ENCODE measurements at places on chromosomes 6 and 20.

- DNase-seq, result no peak
Measured at GRCh38 chr6:161755080-161755479, 481.2 kb upstream of the AGPAT4 start.

GRCh38 chr20:5044075-5044620 is 42.8 kb upstream of the SLC23A2 start:
- no peak for DNase-seq

DNA sequence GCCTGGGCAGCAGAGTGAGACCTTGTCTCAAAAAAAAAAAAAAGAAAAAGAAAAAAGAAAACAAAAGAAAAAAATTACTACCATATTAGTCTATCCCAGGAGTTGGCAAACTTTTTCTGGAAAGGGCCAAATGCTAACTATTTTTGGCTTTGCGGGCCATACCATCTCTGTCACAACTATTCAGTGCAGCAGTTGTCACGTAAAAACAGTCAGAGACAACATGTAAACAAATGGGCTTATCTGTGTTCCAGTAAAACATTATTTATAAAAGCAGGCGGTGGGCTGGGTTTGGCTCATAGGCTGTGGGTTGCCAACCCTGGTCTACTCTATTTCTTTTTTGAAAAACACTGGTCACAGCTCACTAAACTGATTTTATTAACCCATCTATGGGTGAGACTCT is 53.4 kb downstream of the EYA2 start:
- DNase-seq, result no peak

- no peak for DNase-seq
Measured at GRCh38 chr6:92777146-92777740, 642.1 kb downstream of the EPHA7 start.

DNA sequence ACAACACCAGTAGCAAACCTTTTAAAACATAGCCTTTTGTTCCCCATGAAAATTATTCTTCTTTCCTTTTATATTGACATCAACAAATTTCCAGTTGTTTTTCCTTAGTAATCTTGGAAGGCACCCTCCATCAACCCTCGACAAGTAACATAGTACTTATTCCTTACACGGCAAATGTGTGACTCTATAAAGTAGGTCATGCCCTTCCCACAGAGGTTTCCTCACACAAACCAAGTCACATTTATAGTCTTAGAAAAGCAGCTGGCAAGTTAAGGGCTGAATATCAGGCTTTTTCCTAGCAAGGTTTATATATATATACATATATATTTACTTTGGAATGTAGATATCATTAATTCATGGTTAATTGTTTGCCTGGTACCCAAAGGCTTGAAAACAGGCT is 371.5 kb downstream of the SYNE1 start:
- no peak for DNase-seq

GRCh38 chr6:34598712-34599111 is 42.6 kb upstream of the SPDEF start:
- no peak for DNase-seq

GRCh38 chr6:129638055-129638684 is 71.8 kb downstream of the ARHGAP18 start:
- no peak for DNase-seq

- no peak for DNase-seq
Measured at GRCh38 chr6:125197795-125198269, 44.3 kb downstream of the TPD52L1 start.

GRCh38 chr20:20638878-20639277 is 73.6 kb downstream of the RALGAPA2 start:
- no peak for DNase-seq

- no peak for DNase-seq
Measured at GRCh38 chr6:31588871-31589650, 3.0 kb downstream of the LST1 start.

DNA sequence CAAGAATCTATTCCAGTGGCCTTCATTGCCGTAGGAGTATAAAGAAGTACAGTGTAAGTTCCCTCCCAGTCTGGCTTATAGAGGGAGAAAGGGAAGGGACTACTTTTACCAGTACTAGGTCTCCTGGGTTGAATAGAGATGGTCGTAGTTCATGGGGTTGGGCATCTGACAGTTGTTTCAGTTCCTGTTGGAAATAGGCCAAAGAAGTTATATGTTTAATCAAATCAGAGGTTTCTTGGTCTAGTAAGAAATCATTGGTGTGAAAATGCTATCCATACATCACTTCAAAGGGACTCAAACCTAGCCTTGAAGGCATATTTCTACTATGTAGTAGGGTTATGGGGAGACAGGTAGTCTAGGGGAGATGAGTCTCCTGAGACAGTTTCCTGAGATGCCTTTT is 45.6 kb upstream of the MAN1A1 start:
- DNase-seq, result no peak

DNA sequence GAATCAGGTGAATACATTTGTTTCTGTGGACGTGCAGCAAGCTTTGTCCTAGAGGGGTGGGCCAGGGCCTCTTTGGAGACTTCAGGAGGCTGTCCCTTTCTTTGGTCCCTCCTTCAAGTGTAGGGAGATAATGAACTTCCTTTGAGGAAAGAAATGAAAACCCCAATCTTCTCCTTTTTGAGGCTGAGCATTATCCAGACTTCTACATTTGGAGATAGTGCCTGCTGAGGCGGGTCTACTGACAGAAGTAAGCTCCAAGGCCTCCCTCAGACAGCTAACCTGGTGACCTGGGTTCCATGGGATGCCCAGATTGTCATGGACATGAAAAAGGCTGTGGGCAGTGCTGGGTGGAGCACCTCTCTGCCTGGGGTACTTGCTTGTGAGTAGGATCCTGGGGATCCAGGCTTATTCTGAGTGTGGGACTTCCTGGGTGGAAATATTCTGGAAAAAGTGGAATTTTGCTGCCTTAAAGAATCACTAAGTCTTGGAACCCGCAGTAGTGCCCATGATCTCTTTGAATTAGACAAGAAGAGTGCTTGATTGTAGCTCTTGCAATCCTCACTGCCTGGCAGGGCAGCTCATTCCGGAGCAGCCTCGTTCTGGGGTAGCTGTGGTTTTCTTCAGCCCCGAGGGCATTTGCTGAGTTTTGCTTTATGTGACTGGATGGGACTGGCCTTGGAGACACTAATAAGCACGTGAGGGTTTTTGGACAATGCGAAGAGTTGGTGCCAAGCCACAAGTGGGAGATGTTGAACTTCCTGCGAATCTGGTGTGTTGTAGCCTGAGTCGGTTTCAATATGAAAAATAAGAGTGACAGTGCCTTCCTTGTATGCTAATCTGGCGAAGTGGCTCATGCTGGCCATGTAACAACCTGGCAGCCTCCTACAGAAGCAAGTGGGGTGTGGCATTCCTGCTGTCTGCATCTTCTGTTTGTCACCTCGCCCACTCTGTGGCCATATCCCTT is 28.1 kb downstream of the SNRNP48 start:
- DNase-seq, result no peak

GRCh38 chr6:64376394-64376793 is 740.8 kb downstream of the PHF3 start:
- no peak for DNase-seq

DNA sequence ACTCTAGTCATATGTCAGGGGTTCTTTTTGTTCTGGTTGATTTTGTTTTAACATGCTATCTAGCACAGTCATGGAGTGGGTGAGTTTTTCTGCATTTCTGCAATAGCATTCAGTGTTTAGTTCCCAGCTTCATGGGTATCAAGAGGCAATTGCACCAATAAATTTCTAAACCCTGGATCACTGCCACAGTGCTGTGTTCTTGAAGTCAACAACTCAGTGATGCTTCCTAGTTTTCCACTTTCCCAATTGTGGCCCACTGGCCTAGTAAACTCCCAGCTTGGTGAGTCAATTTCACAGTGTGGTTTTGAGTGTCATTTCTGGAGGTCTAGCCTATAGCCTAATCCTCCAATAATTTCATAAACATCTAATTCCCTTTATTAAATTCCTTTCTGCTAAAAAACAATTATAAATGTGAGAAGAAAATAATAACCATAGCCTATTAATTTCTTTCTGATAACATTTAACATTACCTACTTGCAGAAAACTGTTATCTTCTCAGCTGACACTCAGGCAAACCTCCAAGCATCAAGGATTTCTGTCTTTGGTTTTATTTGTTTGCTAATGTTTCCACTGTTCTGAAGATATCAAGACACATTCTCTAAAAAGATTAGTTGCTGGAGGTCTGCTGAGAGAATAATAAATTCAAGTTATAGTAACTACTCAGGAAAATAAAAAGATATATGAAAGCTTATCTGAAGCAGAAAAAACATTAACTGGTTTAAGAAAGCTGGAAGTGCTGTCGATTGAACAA is 89.9 kb downstream of the PDE7B start:
- no peak for DNase-seq

DNA sequence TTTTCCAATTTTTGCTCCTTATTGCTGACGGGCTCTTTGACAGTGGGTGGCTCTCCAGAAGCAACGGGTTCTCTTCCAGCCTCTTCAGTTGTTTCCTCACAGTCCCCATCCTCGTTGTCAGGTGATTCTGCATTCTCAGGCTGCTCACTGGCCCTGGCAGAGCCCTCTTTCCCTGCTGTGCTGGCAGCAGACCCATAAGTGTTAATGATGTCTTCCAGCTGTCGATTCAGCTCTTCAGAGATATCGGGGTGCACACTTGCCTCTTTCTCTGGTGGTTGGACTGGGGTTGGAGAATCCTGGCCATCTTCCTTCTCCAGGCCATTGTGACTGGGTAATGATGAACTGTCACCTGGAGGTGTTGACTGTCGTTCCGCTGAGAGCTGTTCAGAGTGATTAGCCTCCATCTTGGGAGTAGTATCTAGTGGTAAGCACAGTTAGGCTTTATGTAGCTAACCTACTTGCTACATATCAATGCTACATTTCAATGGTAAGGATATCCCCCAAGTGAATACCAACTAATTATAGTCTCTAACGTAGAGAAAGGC is 3.2 kb downstream of the TXLNB start:
- no peak for DNase-seq

GRCh38 chr20:39855799-39856198 is 833.2 kb downstream of the MAFB start:
- DNase-seq, result no peak

- no peak for DNase-seq
Measured at GRCh38 chr20:61575151-61575937, 323.3 kb downstream of the CDH4 start.

DNA sequence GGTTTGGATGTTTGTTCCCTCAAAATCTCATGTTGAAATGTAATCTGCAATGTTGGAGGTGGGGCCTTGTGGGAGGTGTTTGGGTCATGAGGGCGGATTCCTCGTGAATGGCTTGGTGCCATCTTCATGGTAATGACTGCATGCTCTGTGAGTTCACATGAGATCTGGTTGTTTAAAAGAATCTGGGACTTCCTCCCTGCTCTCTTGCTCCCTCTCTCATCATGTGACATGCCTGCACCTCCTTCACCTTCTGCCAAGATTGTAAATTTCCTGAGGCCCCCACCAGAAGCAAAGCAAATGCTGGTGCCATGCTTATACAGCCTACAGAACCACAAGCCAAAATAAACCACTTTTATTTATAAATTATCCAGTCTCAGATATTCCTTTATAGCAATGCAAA is 250.3 kb upstream of the PLN start:
- DNase-seq, result no peak

DNA sequence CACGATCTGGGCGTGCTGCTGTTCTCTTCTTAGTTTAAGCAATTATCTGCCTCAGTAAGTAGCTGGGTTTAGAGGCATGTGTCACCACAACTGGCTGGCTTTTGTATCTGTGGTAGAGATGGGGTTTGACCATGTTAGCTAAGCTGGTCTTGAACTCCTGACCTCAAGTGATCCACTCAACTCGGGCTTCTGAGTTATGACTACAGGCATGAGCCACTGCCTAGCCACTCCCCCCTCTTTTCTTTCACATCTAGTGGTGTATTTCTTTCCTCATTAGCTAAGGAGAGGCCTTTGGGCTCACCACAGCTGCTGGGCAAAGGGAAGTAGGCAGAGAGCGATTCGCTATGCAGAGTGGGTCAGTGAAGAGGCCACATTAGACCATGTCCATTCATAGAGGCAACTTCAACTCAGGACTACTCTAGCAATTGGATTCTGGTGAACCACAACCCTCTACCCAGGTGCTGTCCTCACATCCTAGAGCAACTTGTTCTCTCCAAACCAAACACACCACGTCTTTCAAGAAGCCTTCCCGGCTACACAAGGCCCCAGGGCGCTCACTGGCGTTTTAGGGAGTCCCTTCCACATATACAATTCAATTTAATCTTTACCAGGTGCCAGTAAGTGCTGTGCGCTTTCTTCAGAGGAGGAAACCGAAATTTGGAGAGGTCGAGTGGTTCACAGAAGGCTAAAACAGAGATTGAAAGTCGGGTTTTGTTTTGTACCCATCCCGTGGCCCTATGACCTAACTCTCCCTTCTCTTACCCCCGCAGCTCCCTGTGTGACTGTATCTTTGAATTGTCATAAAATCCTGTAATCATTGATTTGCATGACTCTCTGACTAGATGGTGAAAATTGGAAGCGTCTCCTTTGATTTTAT is 26.5 kb upstream of the GFOD1 start:
- DNase-seq, result no peak

GRCh38 chr6:3108746-3109414 is 9.6 kb upstream of the BPHL start:
- no peak for DNase-seq

- no peak for DNase-seq
Measured at GRCh38 chr20:47765691-47766594, 19.3 kb downstream of the SULF2 start.

DNA sequence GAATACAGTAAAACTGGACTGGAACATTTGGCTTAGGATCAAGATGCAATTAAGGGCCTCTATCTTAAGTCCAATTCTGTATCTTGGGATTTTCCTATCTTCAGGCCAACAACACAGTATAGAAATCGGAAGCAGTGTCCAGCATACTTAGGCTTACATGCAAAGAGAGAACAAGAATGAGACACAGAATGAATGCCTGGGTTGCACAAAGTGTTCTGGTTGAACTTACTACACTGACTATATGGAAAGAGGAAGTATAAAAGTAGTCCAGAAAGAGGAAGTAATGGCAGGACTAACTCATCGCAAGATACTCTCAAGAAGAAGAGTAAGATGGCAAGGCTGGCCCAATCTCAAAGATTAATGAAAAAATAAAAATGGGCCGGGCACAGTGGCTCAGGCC is 87.6 kb downstream of the BTBD9 start:
- DNase-seq, result no peak

DNA sequence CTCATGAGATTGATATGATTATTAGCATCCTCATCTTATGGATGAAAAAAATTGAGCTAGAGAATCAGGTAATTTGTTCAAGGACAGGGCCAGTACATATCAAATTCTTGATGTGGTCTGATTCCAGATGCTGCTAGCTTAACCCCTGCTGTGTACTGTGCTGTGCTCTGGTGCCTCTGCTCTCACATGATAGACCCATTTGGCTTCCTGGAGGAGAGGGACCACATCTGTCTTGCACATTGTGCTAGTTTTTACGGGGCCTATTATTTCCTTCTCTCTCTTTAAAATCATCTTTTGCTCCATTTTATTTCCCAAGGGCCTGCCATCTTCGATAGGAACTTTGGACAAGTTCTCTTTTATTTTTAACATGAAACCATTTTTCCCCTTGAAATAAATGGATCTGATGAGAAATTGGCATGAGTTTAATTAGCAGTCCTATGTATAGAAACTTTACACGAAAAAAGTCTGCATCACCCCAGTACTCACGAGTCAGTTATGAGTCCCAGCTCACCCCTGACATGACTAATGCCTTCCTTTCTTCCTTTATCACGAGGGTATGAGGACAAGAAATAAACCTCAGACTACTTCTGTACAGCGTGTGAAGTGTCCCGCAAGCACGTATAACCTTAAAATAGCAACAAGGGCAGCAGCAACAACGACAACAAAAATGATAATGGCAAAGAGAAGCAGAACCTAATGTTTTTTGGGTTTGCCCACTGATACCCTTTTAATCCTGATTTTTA is 26.5 kb downstream of the CD109 start:
- no peak for DNase-seq

Measured in caudate nucleus (tissue), 63 donors.